ENCODE measurements at places on chromosomes 6 and 20. TPM values are rescaled to one million over a fixed set of nuclear protein-coding genes. Genes with fewer than 3 reads are reported as not detected.
A peak's percentile ranks its signal among the peaks of the same experiment; 100 is the strongest.

DNA sequence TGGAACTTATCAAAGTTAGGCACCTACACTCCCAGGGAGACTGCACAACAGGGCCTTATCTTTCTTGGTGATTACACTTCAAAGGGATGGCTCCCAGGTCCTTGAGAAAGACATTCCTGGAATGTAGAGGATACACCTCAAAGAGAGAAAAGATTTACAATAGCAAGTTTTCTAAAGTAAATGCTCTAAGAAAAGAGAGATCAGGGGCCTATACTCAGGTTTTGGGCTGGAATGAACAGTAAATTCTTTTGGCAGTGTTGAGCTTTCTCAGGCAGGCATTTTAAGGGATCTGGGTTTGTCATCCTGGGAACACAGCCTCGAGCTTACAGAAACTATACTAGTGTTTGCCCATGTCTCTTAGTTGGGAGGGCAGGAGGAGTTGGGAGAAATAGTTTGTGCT lies 31.7 kb upstream of the ME1 start:
- no peaks in the 10 kb centered on the region for H3K27me3 ChIP-seq
- H3K4me1 ChIP-seq = no peaks in the 10 kb centered on the region
- DNase-seq = no peak
- H3K27ac ChIP-seq = no peak overlapping the region
- H3K4me3 ChIP-seq = no peak overlapping the region

- DNase-seq = no peak
- no peak overlapping the region for H3K27ac ChIP-seq
- H3K4me3 ChIP-seq = no peak overlapping the region
- H3K36me3 ChIP-seq = no peaks in the 10 kb centered on the region
These were observed 73.1 kb upstream of the QKI start for GRCh38 chr6:163341224-163342061.

- H3K36me3 ChIP-seq = peaks cover 5% of the 10 kb centered on the region
- peaks cover 44% of the 10 kb centered on the region for H3K4me1 ChIP-seq
- peak overlapping the region; percentile 82 for H3K4me3 ChIP-seq
These were observed 3.1 kb upstream of the MRGBP start for GRCh38 chr20:62792940-62793756.

- no peak overlapping the region for H3K27ac ChIP-seq
- peaks cover 18% of the 10 kb centered on the region for H3K4me1 ChIP-seq
- no peak for DNase-seq
- peaks cover 82% of the 10 kb centered on the region for H3K36me3 ChIP-seq
- no peaks in the 10 kb centered on the region for H3K27me3 ChIP-seq
These were observed 17.1 kb downstream of the MYLIP start for GRCh38 chr6:16146028-16146427.

GRCh38 chr20:63252284-63252711 lies 2.0 kb downstream of the NKAIN4 start:
- peaks cover 23% of the 10 kb centered on the region for H3K4me1 ChIP-seq
- H3K27ac ChIP-seq = no peak overlapping the region
- H3K27me3 ChIP-seq = peaks cover 32% of the 10 kb centered on the region
- H3K4me3 ChIP-seq = no peak overlapping the region
- no peaks in the 10 kb centered on the region for H3K36me3 ChIP-seq

GRCh38 chr6:128919412-128920180 lies 36.7 kb downstream of the LAMA2 start:
- H3K36me3 ChIP-seq = peaks cover 11% of the 10 kb centered on the region
- H3K27me3 ChIP-seq = no peaks in the 10 kb centered on the region
- DNase-seq = no peak

- DNase-seq = no peak
- H3K27me3 ChIP-seq = no peaks in the 10 kb centered on the region
- H3K36me3 ChIP-seq = no peaks in the 10 kb centered on the region
- peaks cover 58% of the 10 kb centered on the region for H3K4me1 ChIP-seq
- H3K27ac ChIP-seq = peak overlapping the region; percentile 75
These were observed 42.5 kb upstream of the TNFAIP3 start for GRCh38 chr6:137824556-137824879.

The RAMACL gene
- total RNA-seq = 1.2 TPM

The C6orf163 gene
- 2.5 TPM for total RNA-seq
